ENCODE measurements at places on chromosomes 3 and 15.

- no peak for DNase-seq
These were observed 42.5 kb upstream of the RFX7 start for GRCh38 chr15:56286213-56286612.

GRCh38 chr3:117681619-117682018 is 972.0 kb downstream of the TUSC7 start:
- peak; percentile 90 for DNase-seq

DNA sequence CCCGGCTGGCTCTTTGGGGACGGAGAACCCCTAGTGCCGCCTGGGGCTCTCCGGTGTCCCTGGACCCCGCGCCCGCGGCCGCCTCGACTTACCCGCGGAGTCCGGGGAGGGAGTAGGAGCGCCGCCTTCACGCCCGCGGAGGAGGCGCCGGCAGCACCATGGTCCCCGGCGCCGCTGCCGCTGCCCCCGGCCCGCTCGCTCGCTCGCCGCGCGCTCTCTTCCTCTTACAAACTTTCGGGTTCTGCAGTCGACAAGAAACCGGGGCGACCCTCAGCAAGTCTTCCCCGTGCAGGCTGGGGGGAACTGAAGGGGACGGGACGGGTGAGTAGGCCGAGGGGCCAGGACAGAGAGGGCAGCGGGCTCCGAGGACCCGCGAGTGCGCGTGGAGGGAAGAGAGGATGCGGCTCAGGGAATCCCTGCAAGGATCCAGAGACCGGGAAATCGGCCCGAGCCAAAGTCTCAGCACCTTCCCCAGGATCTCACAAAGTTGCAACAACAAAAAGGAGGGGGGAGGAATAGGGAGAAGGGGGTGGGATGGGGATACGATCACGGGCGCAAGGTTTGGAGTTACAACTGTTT is 2.0 kb downstream of the FOXP1 start:
- no peak for DNase-seq

- peak; percentile 25 for DNase-seq
These were observed 271.4 kb downstream of the THSD4 start for GRCh38 chr15:71386448-71387236.
